Activated T-cell treated with anti-CD3 and anti-CD28 coated beads, Interleukin-2, amount 50 U/mL, for 1 hour (primary cell): ENCODE measurements at places on chromosomes 11 and 22.
A peak's percentile ranks its signal among the peaks of the same experiment; 100 is the strongest.

GRCh38 chr11:102079625-102080024 is 30.6 kb upstream of the YAP1 start:
- DNase-seq = no peak

DNA sequence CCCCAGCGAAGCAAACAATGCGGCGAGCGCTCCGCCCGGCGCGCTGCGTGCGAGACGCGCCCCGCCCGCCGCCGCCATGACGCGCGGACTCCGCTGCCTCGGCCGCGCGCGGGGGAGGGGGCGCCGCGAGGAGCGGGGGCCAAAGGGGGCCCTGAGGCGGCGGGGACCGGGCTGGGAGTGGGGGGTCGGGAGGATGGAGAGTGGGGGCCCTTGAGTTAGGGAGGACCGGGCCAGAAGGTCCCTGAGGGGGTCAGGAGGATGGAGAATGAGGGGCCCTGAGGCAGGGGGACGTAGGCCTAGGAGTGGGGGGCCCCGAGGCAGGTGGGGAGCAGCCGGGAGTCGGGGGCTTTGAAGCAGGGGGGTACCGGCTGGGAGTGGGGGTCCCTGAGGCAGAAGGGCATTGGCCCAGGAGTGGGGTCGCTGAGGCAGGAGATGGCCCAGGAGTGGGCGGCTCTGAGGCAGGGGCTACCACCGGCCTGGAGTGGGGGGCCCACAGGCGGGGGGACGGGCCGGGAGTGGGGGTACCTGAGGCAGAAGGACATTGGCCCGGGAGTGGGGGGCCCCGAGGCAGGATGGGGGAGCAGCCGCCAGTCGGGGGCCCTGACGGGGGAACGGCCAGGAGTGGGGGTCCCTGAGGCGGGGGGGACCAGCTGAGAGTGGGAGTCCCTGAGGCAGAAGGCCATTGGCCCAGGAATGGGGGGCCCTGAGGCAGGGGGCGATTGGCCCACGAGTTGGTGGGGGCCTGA is at the start of gene BRD1:
BRD1 (minus strand) TSS at position 21 of the 746 bp plus-strand sequence. CDS start 3,556 bp downstream, outside the sequence.
- peak; percentile 73 for DNase-seq

- DNase-seq = no peak
These were observed 10.3 kb downstream of the CAT start for GRCh38 chr11:34449013-34449412.

DNA sequence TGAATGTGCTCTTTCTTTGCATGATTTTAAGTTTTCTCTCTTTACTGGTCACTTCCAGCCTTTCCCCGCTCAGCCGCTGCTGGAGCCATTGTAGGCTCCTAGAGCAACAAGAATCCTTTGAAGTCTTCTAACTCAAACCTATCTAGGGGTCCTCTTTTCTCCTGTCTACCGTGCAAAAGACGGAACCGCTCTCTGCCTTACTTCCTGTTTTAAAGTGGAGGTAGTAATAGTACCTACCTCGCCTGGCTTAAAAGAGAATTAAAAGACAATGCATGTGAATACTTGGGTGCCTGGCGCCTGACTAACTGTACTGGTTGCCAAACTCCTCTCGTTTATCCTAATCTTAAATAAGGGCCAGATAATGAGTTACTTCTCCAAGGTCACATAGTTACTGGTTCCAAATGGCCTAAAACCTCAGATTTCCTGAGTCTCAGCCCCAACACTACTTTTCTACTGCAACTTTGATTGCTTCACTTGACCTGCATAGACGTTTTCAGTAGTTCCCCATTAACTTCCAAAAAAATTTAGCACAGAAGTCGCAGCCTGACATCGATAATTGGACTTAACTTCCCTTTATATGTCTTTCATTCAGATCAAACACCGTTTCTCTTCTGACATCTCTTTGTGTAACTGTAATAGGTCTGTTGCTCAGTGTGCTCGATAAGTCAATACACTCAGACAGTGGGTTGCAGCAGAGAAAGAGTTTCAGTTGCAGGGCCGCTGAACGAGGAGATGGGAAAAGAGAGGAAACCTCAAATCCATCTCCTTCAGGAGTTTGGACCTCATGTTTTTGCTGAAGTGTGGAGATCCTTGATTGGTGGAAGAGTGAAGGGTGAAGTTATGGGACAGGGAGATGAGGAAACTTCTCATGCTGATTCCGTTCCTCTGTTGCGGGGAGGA is 891 bp downstream of the SAMM50 start:
- no peak for DNase-seq

GRCh38 chr11:109423466-109424190 is 1.6 kb downstream of the C11orf87 start:
- DNase-seq = no peak

DNA sequence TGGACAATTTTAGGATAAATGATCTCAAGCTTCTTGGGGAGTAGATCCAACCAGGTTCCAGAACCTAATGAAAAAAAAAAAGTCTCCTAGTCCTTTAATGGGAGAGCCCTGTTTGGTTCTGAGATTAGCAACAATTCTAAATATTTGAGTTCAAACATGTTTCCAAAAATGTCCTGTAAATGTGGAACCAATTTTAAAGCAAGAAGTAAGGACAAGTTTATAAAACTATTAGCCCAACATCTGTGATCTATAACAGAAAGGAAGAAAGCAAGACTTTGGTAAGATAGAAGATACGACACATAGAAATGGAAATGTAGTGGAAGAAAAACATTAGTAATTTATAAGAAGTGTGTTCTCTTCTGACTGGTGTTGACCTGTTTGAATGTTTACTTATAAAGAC is 79.7 kb upstream of the SLC5A12 start:
- DNase-seq = no peak

DNA sequence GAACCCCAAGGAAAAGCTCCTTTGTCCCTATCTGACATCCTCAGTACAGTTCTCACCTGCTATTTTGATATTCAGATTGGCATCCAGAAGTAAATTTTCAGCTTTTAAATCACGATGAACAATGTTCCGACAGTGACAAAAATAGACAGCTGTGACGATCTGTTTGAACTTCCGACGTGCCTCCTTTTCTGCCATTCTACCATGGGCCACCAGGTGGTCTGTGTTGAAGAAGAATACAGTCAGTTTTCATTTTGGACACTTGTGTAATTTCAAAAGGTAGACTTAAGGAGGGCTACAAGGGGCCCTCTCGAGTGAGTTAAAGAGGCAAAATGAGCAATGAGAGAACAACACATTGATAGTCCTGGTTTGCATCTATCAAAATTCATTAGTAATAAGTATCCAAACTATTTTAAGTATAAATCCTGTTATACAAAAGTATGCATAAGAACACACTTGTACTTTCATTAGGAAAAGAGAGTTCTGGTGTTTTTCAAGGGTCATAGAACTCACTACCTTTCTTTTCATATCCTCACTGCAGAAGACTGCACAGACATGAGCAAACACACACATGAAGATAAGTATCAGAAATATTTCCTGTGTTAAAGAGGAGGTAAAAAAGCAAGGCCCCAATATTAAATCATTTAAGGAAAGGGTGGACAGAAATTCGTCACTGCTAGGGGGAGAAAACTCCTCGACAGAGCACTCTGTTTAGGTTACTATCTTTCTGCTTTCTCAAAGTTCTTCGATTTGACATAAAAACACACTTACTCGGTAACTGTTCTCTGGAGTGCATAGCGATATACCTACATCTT is 89.9 kb upstream of the APOA1 start:
- DNase-seq = peak; percentile 45

DNA sequence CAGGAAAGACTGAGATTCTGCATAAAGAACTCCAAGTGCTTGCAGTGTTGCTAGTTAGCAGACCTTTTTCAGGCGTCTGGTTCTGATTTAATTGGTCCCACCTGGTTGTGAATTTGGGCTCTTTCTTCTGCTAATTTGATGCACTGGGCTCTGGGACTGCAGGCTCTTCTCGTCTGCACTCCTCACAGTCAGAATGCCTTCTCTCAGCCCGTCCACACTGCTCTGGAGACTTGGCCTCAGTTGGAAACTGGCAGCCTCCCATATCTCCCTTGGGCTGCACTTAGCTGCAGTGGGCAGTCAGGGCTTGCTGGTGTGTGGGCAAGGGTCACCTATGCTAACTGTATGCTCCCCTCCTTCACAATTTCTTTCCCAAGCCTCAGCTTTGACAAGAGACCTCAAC is 1.5 kb downstream of the TRIM6 start:
- no peak for DNase-seq

- no peak for DNase-seq
These were observed 30.5 kb downstream of the YDJC start for GRCh38 chr22:21599053-21599893.

- DNase-seq = no peak
These were observed 59.5 kb upstream of the SCUBE2 start for GRCh38 chr11:9150926-9151325.

- no peak for DNase-seq
These were observed 3.3 kb upstream of the MMP10 start for GRCh38 chr11:102783720-102784119.

- no peak for DNase-seq
These were observed 57.6 kb downstream of the JRKL start for GRCh38 chr11:96447208-96448110.

DNA sequence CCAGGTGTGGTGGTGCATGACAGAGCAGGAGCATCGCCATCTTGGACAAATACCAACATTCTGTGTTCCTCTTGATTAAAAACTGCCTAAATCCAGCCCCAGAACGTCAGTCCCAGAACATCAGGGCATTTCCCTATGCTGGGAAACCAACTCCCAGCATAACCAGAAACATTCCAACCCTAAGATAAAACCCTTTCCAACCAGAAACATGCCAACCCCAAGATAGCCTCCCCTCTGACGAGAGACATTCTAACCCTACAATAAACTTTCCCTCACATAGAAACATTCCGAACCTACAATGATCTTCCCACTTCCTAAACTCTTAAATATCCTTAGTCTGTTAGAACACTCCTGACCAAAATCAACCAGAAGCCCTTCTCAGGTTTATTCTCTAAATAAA is 11.6 kb downstream of the PLAAT4 start:
- DNase-seq = no peak

- no peak for DNase-seq
These were observed 33.1 kb downstream of the SLCO2B1 start for GRCh38 chr11:75184051-75184450.

GRCh38 chr11:69337211-69337721 is 43.3 kb downstream of the MYEOV start:
- DNase-seq = no peak
